LHCN-M2 (cell line): ENCODE measurements at places on chromosomes 3 and 15. TPM values are rescaled to one million over a fixed set of nuclear protein-coding genes. Genes with fewer than 3 reads are reported as not detected.

Gene CAND2
- 0.90 and 2.1 TPM in 2 replicates for total RNA-seq

- DNase-seq, result no peak
Measured at GRCh38 chr3:59258550-59259260, 208.9 kb upstream of the CFAP20DC start.

Gene MORC1
- not detected in 2 replicates for total RNA-seq

Gene CHL1
- not detected in 2 replicates for total RNA-seq

Gene PODXL2
- total RNA-seq, result 4.3 and 6.1 TPM in 2 replicates

DNA sequence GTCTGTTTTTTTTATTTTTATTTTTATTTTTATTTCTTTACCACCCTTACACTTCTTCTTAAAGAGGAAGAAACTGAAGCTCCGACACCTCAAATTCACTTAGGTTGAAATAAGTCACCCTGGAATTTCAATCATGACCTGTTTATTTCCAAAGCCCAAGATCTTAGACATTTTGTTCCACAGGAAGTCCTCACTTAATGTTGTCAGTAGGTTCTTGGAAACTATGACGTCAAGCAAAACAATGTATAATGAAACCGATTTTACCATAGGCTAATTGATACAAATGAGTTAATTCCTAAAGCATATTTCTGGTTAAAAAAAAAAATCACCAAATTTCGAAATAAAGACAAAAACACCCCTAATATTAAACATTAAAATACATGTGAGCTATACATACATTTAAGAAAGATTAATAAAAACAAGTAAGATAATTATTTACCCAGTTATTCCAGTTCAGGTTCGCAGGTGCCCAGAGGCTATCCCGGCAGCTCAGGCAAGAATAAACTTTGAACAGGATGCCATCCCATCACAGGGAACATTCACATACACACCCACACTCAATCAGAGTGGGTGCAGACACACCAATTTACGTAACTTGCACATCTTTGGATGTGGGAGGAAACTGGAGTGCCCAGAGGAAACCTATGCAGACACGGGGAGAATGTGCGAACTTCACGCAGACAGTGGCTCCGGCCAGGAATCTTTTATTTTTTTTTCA, 391.0 kb downstream of the RAP2B start:
- no peak for DNase-seq

- peak; percentile 84 for DNase-seq
Measured at GRCh38 chr3:39107388-39108199, at the start of the genes GORASP1 and TTC21A. TSS of gene GORASP1 (minus strand) at chr3:39107627. CDS start at chr3:39107541, 86 bp downstream. TSS of gene TTC21A (plus strand) at chr3:39107680. CDS start at chr3:39107838, 158 bp downstream.

DNA sequence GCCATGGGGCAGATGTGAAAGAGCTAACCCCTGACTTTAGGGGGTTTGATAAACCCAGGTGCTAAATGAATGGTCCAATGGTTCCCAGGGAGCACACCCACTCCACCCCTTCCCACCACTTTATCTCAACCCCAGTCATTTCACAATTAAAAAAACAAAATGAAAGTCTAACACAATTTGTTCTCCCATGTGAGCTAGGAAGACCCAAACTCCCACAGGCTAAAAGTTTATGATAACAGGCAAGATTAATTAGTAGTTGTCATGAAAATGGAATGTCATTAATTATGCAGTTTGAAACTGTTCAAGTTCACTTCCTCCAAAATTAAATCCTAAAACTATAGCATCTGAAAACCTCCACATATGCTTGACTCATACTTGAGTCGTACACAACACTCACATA, 63.3 kb upstream of the TPM1 start:
- DNase-seq, result no peak

DNA sequence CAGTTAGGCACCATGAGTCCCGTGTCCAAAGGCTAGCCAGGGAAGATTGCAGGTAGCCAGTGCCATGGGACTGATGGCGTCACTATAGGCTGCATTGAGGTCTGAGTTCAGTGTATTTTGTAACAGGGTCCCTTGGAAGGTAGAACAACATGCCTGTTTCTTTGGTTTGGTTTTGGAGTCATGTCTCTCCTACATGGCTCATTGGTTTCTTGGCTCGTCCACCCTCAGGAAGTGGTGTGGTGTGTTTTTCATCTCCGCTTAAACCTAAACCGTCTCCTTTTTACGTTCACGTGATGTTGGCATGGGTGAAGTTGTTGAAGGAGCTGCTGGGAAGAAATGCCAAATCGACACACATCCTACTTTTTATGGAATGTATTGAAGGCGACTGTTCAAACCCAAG, 71.6 kb downstream of the FLNB start:
- DNase-seq, result no peak

GRCh38 chr3:171654809-171655208, 155.5 kb downstream of the PLD1 start:
- peak; percentile 32 for DNase-seq

DNA sequence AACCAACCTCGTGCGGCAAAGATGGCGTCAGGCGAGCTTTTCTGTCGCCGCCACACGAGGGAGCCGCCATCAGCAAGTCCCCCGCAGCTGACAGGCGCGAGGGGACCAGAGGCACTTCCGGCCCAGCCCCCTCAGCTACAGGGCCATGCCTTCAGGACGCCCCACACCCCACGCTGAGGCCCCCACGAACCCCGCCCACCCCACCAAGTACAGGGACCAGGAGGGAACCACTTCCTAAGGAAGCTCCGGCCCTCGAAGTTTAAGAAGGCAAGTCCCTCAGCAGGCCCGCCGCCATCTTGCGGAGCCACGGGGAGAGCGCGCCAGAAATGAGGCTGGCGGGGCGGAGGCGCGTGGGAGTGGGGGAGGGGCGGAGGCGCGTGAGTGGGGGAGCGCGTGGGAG, 790 bp downstream of the DAZL start:
- DNase-seq, result no peak

DNA sequence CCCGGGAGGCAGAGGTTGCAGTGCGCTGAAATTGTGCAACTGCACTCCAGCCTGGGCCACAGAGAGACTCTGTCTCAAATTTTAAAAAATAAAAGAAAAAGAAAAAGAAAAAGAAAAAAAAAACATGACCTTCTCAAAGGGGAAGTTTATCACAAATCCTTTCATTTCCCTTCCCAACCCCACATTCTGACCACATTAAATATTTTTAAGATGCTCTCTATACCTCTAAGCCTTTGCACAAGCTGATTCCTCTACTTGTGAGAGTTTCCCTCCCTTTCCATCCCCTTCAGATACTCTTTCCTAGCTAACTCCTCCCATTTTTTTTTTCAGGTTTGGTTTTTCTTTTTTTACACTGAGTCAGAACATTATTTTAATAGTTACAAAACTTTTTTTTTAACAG, 4.0 kb downstream of the HIGD1A start:
- no peak for DNase-seq

- no peak for DNase-seq
Measured at GRCh38 chr3:116280130-116280740, 165.1 kb downstream of the LSAMP start.

DNA sequence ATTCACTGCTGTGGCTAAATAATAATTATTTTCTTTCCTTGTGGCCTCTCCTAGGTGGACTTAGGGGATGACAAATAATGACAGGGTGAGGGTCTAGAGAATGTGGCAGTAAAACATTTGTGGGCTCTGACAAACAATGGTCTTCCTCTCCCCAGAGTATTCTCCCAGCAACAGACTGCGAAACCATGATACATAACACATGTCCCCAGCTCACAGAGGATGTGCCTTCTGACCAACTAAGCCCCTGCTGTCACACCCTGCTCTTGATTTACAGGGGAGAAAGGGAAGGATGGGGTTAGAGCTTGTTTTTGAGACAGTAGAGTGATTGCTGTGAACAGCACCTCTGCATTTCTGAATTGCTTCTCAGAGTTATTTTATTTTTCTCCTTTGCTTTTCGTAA, 116.6 kb upstream of the CTDSPL start:
- no peak for DNase-seq

- DNase-seq, result no peak
Measured at GRCh38 chr3:150639262-150639661, 36.1 kb downstream of the SELENOT start.

- no peak for DNase-seq
Measured at GRCh38 chr3:37712421-37712820, 149.3 kb upstream of the CTDSPL start.

- no peak for DNase-seq
Measured at GRCh38 chr3:10299175-10299574, 6.4 kb upstream of the GHRL start.

Gene GRM2
- 0.06 TPM in 1 of 2 replicates, not detected in the other for total RNA-seq

Gene MYH15
- 5.2 and 5.6 TPM in 2 replicates for total RNA-seq

Gene HRH1
- 8.7 and 9.5 TPM in 2 replicates for total RNA-seq

DNA sequence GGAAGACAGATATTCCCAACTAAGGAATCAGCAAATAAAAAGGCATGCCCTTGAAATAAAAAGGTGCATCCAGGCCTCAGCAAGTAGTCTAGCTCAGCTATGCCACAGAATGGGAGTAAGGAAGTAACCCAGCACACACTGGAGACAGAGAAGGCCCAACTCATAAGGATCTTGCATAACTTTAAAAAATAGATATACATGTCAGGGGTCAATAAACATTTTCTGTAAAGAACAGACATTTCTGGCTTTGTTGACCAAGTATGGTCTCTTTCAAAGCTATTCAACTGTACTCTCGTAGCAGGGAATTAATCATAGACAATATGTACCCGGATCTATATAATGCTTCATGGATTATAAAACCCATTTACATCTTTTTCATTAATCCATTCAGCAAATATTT, 449.3 kb downstream of the TAFA4 start:
- DNase-seq, result no peak

GRCh38 chr3:194871143-194871863, 185.6 kb downstream of the FAM43A start:
- DNase-seq, result peak; percentile 90

DNA sequence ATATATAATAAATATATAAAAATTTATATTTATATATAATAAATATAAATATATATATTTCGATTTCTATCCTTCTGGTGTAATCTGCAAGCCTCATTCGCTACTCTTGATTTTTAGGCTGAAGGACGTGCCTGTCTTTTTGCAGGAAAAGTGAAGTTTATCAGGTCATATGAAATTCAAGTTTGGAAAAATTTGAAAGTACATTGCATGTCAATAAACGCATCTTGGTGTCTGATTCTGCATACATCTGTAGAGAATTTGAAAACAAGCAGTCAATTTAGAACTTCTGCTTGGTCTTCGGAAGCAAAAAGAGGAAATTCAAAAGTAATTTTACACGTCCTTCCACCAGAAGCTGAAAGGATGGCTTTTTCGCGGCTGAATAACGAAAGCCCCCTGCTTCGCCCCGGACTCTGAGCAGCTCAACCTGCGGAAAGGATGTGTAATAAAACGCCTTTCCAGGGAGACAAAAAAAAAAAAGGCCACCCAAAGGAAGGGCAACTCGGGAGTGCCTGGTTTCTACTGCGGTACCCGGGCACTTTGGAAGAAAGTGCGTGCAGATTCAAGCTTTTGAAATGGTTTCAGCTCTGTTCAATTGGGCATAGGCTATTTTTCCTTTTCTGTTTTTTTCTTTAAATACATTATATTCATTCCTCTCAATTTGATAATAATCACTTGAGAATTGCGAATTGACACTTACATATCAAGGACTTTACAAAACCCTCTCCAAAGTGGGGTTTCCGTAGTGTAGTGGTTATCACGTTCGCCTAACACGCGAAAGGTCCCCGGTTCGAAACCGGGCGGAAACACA, 1.5 kb upstream of the MYNN start:
- DNase-seq, result peak; percentile 75

Gene ANKRD63
- total RNA-seq, result not detected in 2 replicates

DNA sequence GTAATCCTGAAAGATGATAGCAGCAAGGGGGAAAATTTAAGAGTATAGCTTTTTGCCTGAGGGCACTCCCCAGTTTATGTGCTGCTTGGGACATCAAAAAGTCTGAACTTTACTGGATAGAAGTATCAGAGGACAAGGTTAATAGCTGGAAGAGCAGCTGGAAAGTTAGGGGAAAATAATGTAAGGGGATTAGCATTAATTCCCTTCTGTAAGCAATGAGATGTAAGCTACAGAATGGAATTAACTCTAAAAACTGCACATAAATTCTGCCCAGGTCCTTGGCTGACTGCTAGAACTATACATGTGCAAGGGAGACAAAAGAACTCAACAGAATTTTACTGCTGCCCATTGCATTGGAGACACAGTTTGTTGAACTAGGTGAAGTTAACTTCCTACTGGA, 55.6 kb downstream of the ATP11B start:
- DNase-seq, result no peak

Gene NR1I2
- not detected in 2 replicates for total RNA-seq

GRCh38 chr3:158660711-158661110, 11.7 kb downstream of the LXN start:
- DNase-seq, result no peak

Gene PARP3
- 34.2 and 44.0 TPM in 2 replicates for total RNA-seq

DNA sequence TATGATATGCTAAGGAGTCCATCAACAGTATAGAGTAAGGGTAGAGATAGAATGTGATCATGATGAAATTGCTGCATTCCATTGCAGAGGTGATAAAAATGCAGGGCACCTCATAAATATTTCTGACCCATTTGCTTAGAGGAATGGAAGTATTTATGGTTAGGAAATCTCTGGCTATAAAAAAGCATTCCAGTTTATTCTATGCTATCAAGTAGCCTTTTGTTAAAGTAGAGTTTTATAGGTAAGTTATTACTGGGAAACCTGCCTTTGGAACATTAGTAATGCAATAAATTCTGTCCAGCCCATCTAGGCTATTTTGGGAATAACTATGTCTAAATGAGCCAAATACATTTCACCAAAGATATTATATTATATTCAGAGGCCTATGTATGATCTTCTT, 19.8 kb upstream of the STRIT1 start:
- no peak for DNase-seq

Gene GOLGA8Q
- total RNA-seq, result 0.77 and 1.2 TPM in 2 replicates

DNA sequence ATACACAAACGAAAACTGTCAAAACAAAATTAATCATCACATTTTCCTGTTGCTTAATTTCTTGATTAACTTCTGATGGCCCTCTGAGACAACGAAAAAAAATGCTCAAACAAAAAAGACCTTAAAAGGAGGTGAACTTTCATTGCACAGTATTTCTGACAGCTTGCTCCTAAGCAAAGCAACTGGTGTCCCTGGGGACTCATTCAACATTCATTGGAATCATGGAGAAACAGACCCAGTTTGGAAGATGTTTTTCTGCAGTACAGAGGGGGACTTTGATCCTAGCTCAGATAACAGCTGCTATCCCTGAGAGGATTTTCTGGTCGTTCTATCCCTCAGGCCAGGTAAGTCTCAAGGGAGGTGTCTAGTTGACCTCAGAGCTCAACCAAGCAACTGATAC, 378.7 kb upstream of the ATP11B start:
- peak; percentile 36 for DNase-seq

- DNase-seq, result no peak
Measured at GRCh38 chr3:188473045-188473444, 319.1 kb downstream of the LPP start.

- DNase-seq, result no peak
Measured at GRCh38 chr3:181752202-181752671, 40.5 kb downstream of the SOX2 start.

GRCh38 chr3:56826831-56827722, 25.3 kb upstream of the ARHGEF3 start:
- DNase-seq, result no peak

DNA sequence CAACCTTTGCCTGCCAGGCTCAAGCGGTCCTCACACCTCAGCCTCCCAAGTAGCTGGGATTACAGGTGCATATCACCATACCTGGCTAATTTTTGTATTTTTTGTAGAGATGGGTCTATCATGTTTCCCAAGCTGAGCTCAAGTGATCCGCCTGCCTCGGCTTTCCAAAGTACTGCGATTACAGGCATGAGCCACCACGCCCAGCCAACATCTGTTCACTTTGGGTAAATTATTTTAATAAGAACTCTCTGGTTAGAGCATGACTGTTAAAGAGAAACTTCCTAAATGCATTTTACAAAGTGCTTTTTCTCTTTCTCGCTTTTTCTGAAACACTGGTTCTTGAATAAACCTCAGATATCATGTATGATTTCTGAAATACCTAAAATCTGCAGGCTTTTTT, 172.5 kb downstream of the PTPRG start:
- DNase-seq, result peak; percentile 35
